ENCODE measurements at places on chromosomes 7 and 10. TPM values are rescaled to one million over a fixed set of nuclear protein-coding genes. Genes with fewer than 3 reads are reported as not detected.

Gene BICC1
- total RNA-seq: 23.5 TPM

Gene CYP26C1
- total RNA-seq: not detected

Gene MSS51
- total RNA-seq: 0.48 TPM

Gene SPOCK2
- total RNA-seq: 0.58 TPM

Gene SH2B2
- total RNA-seq: 3.5 TPM

Gene WAC
- 84.6 TPM for total RNA-seq

Gene UCMA
- total RNA-seq: not detected

Gene PRTFDC1
- total RNA-seq: 16.6 TPM

Gene ARHGEF35
- 0.68 TPM for total RNA-seq

Gene PNLIP
- 0.16 TPM for total RNA-seq

Gene PIK3CG
- not detected for total RNA-seq

Gene HOXA4
- total RNA-seq: 1.6 TPM

Gene CCDC3
- total RNA-seq: 1.4 TPM

Gene CACNB2
- total RNA-seq: not detected

Gene PWWP2B
- total RNA-seq: 16.2 TPM

Gene STK31
- 0.80 TPM for total RNA-seq

Gene SAMD9L
- total RNA-seq: 0.45 TPM

Gene NUTM2E
- total RNA-seq: 0.26 TPM

Gene CALML3
- total RNA-seq: not detected

Gene NEUROD6
- not detected for total RNA-seq

Gene IKZF1
- not detected for total RNA-seq

Gene PAOX
- 1.4 TPM for total RNA-seq

Gene C7orf57
- total RNA-seq: 0.35 TPM

Gene SPACDR
- total RNA-seq: 0.98 TPM

Gene CRYGN
- not detected for total RNA-seq

All from A549 treated with dexamethasone at 1 μM for 4 hours (cell line).